IMR-90 (cell line): ENCODE measurements at places on chromosomes 4 and X. TPM values are rescaled to one million over a fixed set of nuclear protein-coding genes. Genes with fewer than 3 reads are reported as not detected.
A peak's percentile ranks its signal among the peaks of the same experiment; 100 is the strongest.

DNA sequence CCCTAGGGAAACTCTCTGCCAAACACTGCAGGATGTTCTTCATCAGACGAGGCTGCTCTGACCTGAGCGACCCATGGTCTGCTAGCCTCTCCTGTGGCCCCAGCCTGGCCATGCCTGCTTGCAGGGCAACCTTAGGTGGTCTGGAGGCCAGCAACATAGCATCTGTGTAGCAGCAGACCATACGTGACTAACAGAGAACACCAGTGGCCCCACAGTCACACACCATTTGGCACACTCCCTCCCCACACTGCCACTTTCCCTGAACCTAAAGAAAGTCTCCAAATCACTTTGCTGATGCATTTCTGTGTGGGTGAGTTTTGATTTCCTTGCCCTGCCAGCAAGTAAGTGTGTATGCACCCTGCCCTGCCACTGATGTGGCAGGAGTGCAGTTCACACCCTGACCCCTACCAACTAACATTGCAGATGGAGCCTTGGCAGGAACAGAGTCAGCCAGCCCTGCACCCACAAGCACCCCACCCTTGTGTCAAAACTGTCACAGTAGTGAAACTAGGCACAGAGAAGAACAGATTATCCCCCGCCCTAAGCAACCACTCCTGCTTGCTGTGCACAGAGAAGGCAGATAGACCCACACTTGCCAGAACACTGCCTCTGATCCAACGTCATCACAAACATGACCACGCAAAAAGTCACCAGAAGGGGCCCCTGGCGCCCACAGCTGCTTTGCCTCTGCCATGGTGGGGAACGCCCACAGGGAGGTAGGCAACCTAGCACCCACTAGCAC lies 249.1 kb downstream of the SPIN4 start:
- no peak for DNase-seq

DNA sequence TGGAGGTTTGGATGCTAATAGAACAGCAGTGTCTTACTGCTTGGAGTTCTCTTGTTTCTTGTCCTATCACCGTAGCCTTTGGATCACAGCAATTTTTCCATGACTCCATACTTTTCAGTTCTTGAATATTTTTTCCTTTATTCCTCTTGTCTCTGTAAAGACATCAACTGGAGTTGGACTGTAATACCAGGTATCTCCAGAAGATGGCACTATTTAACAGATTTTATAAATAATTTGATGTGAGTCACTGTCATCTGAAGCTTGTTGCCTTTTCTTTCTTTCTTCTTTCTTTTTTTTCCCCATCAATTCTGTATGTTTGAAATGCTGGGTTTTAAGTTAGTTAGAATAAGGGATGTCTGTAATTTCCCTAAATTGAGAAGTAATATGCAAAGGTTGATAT lies 24.1 kb downstream of the HPRT1 start:
- DNase-seq = peak; percentile 67

The APLN gene
- under 0.01 and 0.18 TPM in 2 replicates for total RNA-seq

DNA sequence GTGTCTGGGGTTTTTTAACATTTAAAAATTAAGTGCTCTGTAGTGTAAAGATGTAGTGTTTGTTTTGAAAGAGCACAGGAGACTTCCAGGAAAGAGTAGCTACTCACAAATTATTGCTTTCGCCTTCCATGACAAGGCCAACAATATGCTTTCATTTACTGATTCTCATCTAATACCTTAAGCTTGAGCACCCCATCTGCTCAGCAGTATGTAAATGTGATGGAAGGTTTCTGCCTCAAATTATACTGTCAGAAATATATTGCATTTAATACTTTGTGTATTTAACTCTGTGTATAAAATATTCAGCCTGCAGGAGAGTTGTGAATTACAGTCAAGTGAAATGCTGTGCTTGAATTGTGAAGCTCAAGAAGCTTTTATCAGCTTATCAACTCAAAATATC lies 296.3 kb upstream of the ATOH1 start:
- no peak for DNase-seq

DNA sequence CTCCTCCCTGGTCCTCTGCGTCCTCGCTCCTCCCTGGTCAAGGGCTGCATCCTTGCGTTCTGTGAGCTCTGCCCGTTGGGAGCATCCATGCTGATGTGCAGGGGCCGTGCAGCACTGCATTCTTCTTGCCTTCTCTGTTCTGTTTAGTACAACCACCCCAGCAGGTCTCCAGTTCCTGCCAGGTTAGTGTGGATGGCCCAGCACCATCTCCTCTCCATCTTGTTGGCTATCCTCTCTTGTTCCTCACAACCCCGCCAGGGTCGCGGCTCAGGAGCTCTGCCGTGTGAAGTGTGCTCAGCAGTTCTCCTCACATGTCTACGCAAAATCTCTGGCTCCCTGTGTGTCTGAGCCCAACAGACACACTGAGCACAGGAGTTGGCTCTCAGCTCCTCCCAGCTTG lies 10.4 kb upstream of the MAEA start:
- no peak for DNase-seq

The RAP2C gene
- 24.4 and 24.9 TPM in 2 replicates for total RNA-seq

DNA sequence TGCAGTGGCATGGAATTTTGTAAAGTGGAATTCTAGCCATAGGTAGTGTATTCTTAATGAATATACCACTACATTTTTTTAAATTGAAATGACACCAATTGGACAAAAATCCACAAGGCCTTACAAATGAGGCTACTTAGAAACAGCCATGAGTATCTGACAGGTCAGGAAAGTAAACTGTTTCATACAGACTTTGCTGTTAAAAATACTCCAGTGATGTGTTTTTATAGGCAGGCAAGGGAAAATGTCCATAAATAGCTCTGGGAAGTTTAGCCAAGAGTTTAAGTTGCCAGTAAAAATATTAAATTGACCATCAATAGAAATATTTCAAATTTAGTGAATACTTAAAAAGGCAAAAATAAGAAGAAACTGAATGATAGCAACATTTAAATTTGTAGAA lies 41.8 kb upstream of the PDLIM5 start:
- DNase-seq = no peak

- no peak for DNase-seq
Measured at GRCh38 chr4:19256823-19257222, 994.9 kb upstream of the SLIT2 start.

The CT45A10 gene
- not detected in 2 replicates for total RNA-seq

DNA sequence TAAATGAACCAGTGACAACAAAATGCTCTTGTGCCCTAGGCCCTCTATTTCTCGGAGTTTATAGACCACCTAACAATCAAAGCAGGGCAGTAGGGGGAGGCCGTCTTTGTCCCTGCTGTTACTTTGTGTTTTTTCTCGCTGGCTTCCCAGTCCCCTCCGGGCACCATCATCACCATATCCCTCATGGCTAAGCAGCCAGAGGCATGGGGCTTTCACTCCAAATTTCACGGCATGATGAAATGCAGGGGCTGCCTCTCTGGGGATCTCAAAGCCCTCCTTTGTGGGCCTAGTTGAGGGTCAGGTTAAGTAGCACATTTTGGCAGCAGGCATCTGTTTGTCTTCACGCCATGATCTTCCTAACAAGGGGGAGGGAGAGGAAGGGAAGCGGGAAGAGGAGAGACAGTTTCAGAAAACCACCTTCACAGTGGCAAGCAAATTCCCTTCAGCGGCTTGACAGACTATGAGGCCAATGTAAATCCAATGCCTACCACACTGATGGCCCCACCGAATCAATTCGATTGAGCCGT lies 91.9 kb downstream of the ANOS1 start:
- DNase-seq = no peak

DNA sequence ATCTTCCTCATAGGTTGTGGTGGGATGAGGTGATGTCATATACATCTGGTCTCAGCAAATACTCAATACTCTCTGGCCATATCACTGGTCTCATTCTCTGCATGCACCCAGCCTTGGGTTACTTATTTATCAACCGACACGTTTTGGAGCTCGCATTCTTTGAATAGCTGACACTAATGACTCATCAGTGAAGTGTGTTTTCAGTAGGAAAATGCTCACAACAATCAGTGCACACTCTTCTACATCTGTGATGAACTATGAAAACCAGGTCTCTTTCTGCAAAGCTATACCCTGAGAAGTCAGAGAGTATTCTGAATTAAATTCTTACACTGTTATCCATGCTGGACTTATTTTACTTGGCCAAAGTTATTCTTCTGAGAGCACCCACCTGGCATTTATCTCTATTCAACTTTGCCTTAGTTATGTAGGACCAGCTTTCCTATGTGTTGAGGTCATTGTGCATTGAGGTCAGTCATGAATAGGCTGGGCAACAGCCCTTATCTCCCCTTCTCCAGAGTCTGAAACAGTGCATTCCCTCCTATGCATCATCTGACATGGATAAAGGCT lies 58.7 kb upstream of the DHX15 start:
- DNase-seq = peak; percentile 85

The ZNF280C gene
- 4.5 and 6.1 TPM in 2 replicates for total RNA-seq

DNA sequence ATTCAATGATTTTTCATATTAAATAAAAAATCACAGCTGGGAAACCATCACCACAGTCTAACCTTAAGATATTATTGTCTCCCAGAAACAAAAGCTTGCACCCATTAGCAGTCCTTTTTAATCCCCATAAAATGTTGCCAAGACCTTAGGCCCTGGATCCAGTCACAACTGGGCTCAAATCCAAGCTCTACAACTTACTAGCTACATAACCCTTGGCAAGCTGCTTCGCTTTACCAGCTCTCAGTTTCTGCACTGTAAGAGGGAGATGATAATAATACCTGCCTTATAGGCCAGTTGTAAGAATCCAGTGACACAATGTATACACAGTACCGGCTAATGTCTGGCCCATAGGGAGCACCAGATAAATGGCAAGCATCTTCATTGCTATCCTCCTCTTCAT lies 400.9 kb upstream of the FGF13 start:
- no peak for DNase-seq

DNA sequence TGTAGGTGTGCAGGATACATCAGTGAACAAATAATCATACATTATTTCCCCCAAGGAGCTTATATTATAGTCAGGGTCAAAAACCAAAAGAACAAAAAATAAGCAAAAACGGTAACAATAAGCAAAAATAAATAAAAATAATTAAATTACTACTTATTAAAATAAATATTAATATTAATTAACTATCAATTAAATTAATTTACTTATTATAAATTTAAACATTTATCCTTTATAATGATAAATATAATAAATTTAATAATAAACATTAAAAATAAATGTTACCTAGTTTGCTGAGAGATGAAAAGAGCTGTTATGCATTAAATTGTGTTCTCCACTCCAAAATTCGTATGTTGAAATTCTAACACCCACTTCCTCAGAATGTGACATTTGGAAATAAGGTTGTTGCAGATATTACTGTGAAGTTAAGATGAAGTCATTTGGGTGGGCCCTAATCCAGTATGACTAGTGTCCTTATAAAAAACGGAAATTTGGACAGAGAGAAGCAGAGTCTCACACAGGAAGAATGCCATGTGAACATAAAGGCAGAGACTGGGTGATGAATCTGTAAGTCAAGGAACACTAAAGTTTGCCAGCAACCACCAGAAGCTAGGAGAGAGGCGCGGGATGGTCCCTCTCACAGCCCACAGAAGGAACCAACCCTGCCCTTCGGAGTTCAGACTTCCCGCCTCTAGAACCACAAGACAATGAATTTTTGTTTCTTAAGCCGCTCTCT lies 67.2 kb upstream of the IBSP start:
- DNase-seq = no peak

DNA sequence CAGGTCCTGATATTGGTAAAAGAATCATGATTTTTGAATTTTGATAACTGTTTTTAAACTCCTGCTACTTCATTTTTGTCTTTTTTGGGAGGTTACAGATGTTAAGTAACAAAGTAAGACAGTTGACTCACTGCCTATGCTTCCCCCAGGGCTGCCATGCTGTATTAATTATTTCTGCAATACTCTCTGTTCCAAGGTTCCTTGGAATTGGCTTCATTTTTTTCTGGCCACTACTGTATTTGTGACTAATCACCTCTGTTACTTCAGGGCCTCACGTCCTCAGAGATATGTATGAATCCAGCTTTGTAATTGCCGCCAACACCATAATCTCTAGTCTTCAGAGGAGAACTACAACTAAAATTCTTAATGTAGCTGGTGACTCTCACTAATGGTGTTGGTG lies 1729.3 kb downstream of the C4orf33 start:
- no peak for DNase-seq

- DNase-seq = peak; percentile 45
Measured at GRCh38 chr4:138537731-138538490, 295.8 kb upstream of the SLC7A11 start.

- DNase-seq = no peak
Measured at GRCh38 chrX:154366666-154367055, 7.8 kb downstream of the FLNA start.

The GLRA2 gene
- not detected in 2 replicates for total RNA-seq

- DNase-seq = no peak
Measured at GRCh38 chr4:10534820-10535219, 77.6 kb upstream of the ZNF518B start.

GRCh38 chr4:183399126-183399522 lies 45.3 kb upstream of the CDKN2AIP start:
- DNase-seq = no peak

DNA sequence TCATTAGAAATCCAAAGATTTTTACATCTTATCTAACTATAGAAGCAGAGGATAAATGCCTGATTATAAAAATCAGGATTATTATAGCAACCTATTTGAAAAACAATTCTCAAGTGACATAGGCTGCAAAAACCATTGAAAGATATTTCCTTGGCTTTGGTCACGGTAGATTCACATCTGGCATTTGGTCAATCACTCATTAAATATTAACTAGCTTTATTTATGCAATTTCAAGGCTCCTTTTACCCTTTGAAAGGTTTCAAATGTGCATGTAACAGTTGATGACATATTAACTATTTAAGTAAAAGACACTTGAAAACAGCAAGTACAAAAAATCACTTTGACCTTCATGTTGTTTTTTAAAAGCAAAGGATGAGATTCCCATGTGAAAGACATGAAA lies 98.1 kb downstream of the MMRN1 start:
- DNase-seq = no peak
